ENCODE measurements at places on chromosomes 4 and X.

DNA sequence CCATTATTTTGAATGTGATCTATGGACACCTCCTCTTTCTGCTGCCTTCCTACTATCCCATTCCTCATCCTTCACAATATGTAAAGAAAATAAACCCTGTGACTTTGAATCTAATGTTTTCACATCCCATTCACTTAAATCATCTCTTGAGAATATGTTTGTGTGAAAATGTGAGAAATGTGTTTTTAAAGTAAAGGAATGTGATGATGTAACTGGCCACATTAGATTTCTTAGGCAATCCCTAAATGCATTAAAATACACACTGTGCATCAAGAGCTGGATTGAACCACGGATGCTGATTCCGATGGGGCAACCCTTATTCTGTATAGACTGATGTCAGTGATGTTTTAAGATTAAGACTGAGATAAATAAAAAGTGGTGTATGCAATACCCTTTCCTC lies 558.9 kb upstream of the TENM3 start:
- no peak for DNase-seq

DNA sequence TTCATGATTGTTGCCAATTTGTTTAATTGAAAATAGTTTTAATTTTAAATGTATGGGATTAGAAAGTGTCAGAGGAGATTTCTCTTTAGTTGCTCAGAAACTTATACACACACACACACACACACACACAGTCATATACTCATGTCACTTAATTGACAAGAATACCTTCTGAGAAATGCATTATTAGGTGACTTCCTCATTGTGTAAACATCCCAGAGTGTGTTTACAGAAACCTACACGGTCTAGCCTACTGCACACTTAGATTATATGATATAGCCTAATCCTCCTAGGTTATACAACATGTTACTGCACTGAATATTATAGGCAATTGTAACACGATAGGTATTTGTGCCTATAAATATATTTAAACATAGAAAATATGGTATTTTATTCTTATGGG lies 1327.4 kb downstream of the FSTL5 start:
- DNase-seq: no peak

GRCh38 chr4:131509521-131509920 lies 1639.6 kb upstream of the PCDH10 start:
- DNase-seq: no peak

DNA sequence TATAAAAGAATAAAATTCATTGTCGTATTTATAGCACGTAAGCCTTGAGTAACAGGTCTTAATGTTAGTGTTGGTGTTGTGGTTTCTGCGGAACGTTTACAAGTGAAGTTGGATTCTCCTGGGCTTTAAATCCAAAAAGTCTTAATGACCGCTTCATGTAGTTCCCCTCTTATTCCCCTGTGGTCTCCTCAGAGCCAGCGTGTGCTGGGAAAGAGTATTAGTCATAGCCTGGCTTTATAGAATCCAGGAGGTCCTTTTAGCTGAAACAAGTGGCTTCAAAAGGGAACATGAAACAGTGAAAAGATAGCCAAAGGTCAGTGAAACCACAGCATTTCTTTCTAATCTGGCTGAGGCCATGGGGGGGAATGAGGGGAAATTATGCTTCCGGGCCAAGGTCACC lies 79.1 kb downstream of the CLCN4 start:
- no peak for DNase-seq
